ENCODE measurements at places on chromosomes 3 and 15.

- peak; percentile 19 for DNase-seq
Observed at GRCh38 chr3:161957467-161957866, 460.9 kb downstream of the OTOL1 start.

DNA sequence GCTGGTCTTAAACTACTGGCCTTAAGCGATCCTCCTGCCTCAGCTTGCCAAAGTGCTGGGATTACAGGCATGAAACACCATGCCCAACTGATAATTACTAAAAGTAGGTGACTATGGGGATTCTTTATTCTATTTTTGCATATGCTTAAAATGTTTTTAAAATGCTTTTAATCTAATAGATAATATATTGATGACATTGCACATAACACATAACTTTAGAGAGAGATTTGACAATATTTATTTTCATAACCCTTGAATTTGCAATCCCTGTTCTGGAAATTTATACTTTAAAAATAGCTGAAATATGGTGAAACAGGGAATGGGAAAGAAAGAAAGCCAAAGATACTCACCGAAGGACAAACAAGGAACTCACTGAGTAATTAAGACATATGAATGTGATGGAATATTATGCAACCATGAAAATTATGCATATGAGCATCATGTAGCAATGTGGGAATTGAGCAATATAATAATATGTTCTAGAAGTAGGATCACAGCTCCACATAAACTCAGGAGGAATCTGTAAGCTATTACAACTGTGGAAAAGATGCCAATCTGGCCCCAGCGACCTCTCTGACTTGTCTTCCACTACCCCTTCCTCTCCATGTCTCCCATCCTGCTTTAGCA, 2.0 kb downstream of the LRRC31 start:
- no peak for DNase-seq

DNA sequence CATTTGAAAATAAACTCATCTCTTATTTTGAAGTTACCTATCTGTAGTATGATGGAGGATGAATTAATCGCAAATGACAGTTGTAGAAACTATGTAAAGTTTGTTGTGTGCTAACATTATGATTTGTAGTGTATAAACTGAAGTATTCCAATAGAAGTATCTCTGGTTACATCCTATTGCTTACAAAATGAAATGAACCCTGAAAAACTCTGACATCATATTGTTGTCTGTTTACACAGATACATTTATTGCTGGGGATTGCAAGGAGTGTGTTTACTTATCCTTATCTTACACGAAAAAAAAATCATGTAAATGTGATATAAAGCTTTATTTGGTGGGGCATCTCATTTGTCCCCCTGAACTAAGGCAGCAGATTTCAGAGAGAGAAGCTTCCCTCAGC, 2.6 kb upstream of the ABHD10 start:
- no peak for DNase-seq

- no peak for DNase-seq
Observed at GRCh38 chr15:57887825-57888224, 177.7 kb downstream of the ALDH1A2 start.

GRCh38 chr3:141237701-141238521, 6.3 kb downstream of the PXYLP1 start:
- no peak for DNase-seq

- DNase-seq, result no peak
Observed at GRCh38 chr3:111738238-111738637, 120.8 kb upstream of the PHLDB2 start.

- no peak for DNase-seq
Observed at GRCh38 chr3:71392251-71392650, 191.3 kb downstream of the FOXP1 start.

- no peak for DNase-seq
Observed at GRCh38 chr3:96619475-96619874, 194.9 kb upstream of the EPHA6 start.

- no peak for DNase-seq
Observed at GRCh38 chr15:98226578-98226977, 266.1 kb downstream of the ARRDC4 start.

DNA sequence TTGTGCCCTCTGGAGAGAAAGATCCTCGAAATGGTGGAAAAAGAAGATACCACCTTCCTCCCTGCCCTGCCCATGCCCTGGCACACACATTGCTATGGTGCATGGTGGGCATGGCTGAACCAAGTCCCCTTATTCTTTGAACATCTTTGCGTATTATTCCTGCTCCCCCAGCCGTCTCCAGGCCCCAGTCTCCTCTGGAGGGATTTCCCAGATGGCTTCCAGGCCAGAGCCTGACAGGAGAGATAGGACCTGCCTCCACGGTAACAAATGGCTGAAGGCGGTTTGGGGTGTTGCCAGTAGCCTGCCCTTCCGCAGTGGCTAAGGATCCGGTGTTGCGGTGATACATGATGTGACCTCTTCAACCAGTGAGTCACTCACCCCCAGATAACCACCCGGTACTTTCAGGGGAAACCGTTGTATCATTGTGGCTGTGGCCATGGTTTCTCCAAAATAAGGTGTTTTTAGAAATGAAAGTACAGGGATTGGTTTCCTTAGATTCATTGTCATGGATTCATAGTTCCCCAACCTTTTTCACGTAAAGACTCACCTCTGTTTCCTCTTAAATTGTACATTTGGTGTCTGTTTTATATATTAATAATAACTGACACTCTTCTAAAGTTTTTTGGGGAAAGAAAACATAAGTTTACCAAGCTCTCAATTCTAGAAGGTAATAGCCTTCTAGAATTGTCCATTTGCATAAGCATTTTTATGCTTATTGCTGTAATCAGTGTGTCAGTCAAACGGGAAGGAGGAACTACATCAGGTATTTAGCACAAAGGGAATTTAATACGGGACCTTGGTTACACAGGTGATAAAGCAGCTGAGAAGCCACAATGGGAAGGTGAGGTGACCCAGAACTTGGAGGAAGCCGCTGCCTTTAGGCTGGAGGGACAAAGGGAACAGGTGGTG, 25.9 kb downstream of the SMAD3 start:
- DNase-seq, result peak; percentile 99

GRCh38 chr3:21330293-21330692, 420.7 kb downstream of the ZNF385D start:
- no peak for DNase-seq

- DNase-seq, result no peak
Observed at GRCh38 chr3:71863563-71864190, 78.7 kb upstream of the PROK2 start.

GRCh38 chr15:91302588-91303439, 202.8 kb downstream of the SV2B start:
- peak; percentile 63 for DNase-seq

- DNase-seq, result no peak
Observed at GRCh38 chr15:77633913-77634265, 1.2 kb upstream of the LINGO1 start.

GRCh38 chr15:63879211-63879610, 45.5 kb upstream of the HERC1 start:
- no peak for DNase-seq

DNA sequence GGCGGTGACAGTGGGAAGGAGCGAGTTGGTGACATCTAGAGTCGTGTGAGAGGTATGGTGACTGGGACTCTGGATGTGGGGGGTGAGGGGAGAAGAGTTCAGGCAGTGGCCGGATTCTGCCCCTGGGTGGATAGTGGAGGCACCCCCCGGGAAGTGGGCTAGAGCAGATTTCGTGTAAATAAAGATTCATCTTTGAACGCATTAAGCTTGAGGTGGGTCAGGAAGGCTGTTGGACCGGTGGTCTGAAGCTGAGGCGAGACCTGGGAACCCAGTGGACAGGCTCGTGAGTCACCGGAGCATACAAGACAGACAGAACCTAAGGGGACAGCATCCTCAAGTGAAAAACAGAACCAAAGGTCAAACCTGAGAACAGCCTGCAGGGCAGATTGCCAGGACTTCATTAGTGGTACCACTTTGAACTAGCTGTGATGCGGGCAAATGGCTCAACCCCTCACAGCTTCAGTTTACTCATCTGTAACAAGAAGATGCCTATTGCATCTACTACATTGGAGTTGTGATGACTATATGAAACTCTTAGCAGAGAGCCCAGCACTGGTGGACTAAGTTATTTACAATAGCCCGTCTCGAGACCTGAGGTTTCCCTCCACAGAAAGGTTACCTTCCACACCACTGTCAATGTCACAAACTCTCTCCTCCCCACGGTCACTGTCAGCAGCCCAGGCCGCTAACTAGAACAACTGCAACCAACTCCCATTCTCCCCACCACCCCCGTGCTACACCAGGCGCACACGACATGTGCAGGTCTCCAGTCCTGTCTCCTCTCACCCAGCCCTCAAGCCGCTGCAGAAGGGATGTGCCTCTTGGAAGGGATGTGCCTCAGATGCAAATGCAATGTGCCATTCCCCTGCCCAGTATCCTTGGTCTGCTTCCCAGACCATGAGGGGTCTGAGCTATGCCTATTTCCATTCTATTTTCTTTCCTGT, 901 bp upstream of the CLN6 start:
- peak; percentile 10 for DNase-seq

DNA sequence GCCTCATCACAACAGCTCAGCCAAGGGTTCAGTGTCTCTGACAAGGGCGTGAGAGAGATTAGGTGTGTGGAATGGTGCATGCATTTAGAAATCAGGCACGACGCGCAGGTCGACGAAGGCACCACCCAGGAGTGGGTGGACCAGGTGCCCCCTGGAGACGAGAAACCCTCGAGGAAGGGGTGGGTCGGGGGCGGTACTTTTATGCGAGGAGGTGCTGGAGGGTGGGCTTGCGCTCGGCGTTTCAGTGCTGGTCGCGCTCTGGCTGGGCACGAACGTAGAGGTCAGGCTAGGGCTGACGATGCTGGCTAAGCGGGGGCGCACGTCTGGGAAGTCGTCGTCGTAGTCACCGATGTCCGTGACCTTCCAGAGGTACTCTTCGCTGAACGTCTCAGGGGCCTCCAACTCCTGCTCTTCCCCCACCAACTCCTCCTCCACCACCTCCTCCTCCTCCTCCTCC, 393 bp downstream of the ERICH6 start:
- DNase-seq, result no peak

DNA sequence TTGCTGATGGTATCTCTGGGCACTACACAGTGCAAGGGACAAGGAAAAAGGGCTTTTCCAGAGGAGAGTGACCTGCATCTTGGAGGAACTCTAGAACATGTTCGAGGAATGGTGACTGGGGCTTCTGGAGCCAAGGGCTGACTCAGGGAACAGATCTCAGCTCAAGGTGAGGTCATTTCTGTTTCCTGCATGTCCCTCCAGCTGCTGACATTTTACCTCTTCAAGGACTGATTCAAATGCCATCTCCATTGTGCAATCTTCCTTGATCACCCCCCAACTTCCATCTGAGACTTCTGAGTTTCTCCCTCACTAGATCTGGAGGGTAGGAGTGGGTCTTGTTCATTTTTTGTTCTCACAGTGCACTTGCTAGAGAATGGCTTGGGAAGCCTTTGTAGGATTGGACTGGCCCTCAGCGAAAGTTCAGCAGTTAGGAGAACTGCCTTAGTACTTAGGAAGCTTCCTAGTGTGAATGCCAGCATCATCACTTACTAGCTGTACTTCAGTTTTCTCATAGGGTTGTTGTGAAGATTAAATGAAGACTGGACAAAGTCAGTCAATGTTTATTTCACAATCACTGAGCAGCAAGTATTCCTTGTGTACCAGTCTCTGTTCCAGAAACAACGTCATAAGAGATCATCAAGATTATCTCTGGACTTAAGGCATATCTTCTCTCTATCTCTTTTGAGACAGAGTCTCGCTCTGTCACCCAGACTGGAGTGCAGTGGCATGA, 2.6 kb upstream of the IDH3A start:
- no peak for DNase-seq

GRCh38 chr3:106125321-106125720, 256.5 kb upstream of the CBLB start:
- no peak for DNase-seq

DNA sequence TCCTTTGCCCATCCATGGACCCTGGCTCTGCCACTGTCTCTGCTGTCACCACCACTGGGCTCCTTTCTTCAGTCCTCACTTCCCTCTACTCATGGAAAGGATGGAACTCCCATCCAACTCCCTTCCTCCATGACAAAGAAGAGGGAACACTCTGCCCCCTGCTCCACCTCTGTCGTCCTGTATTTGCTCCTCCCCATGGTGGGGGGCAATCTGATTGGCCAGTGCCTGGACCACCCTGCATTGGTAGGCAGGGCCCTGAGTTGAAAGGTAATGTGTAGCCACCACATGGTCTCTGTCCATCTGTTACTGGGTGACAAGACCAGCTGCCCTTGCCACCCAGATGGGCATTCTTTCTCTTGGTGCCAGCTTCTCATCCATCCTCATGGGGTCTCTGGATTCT, 20.7 kb upstream of the HEG1 start:
- no peak for DNase-seq

DNA sequence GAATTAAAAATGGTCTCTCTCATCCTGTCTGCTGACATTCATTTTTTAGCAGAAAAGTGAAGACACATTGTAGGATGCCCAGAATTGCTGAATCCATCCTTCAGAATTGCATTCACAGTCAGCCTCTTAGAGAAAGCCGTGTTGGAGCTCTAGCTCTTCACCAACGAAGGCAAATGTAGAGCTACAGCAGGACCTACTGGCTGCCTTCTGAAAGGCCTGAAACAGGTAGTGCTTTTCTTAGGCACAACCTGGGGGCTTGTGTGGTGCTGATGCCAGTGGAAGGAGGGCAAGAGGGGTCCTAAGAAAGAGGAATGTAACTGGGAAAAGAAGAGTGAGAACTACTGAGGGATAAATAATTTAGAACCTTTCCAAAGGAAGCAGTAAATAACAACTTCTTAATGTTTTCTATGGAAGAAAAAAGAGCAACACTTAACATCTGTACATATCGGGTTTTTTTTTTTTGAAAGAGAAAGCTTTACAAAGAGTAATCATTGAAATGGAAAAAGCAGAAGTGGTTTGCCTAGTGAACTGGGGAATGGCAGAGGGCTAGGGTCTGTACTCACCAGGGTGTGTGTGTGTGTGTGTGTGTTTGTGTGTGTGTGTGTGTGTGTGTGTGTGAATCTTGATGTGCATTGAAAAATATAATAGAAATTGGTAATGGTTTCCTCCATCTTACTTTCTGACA, 297.8 kb downstream of the SATB1 start:
- DNase-seq, result no peak
